ENCODE measurements at places on chromosomes 1 and 21.

GRCh38 chr1:248897412-248898337, 8.4 kb upstream of the PGBD2 start:
- DNase-seq: no peak

- no peak for DNase-seq
Observed at GRCh38 chr21:21712748-21713520, 714.7 kb downstream of the NCAM2 start.

- DNase-seq: no peak
Observed at GRCh38 chr1:182181167-182181572, 119.7 kb upstream of the ZNF648 start.

DNA sequence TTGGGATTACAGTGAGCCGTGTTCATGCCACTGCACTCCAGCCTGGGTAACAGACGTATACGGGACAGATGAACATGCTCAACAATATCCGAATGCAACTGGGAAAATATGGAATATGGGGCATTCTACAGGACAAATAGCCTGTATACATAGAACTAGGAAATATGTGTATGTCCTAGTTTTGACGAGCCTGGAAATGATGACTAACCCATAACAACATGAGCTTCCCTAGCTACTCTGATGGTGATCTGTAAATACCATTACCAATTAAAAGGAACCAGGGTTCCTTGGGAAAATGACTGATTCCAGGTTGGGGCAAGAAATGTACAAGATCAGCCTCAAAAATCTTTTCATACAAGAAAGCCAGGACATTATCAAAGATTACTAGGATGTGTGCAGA, 42.8 kb upstream of the ARTN start:
- DNase-seq: no peak

DNA sequence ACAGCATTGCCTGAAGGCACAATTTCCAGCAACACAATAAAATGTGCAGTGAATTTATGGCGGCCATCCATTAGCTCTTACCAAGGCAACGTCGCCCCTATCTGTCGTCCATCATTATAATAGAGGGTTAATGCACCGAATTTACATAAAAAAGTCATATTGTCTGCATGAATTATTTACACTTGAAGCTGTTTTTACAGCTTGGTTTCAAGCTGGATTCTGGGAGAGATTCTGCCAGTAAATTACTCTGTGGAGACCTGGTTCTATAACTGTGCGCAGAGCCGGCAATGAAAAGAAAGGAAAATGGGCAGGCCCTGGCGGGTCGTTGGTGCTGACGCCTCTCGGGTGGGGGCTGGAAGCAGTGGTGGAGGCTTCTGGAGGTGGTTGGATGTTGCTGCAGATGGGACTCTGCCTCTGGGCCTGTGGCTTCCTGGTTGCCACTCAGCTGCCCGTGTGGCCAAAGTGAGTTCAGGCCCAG, 48.9 kb upstream of the POU3F1 start:
- DNase-seq: no peak

GRCh38 chr1:34640654-34641401, 114.0 kb upstream of the GJB5 start:
- no peak for DNase-seq

DNA sequence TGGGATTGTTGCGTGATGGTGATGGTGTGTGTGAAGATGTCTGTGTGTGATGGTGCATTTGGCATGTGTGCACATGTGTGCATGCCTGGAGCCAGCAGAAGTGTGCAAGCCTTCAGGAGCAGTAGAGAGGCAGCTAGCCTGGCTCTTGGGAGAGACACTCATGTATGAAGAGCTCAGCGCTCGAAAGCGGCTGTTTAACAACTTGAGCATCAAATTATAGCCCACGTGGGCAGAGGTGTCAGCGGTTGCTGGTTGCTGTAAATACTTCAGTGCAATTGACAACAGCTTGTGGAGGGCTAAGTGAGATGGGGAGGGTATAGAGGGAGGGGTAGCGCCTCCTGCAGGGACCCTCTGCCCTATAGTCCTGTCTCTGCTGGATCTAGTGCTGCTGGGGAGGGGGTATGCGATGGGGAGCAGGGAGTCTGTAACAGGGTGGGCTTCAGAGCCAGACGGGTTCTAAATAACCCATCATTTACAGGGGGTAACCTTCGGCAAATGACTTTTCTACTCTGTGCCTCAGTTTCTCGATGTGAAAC, 21.5 kb downstream of the FOXD2 start:
- DNase-seq: no peak

- DNase-seq: peak; percentile 43
Observed at GRCh38 chr1:116514708-116515525, 55.9 kb downstream of the CD58 start.

- no peak for DNase-seq
Observed at GRCh38 chr1:1061682-1062345, 12.3 kb downstream of the RNF223 start.

DNA sequence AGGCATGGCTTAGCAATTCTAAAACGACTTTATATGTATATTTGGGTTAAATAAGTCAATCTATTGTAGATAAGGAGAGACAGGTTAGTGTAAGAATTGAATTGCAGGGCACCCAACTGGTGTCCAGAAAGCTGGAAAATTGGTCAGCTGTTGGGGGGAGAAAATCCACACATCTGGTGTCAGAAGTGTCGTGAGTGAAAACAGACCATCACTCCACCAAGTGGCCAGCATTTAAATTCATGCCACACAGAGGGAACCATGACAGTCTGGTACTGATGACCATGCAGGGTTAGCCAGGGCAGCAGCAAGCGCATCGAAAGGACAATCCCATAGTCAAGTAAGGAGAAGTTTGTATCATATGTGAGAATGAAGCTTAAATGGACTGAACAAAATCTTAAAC, 11.7 kb downstream of the LAX1 start:
- no peak for DNase-seq

- no peak for DNase-seq
Observed at GRCh38 chr1:22503721-22504410, 52.2 kb downstream of the ZBTB40 start.

- no peak for DNase-seq
Observed at GRCh38 chr1:8742022-8742924, 75.2 kb downstream of the RERE start.

- peak; percentile 79 for DNase-seq
Observed at GRCh38 chr1:148388260-148389026, 94.7 kb downstream of the PPIAL4G start.

- no peak for DNase-seq
Observed at GRCh38 chr1:96955307-96956012, 233.9 kb downstream of the PTBP2 start.

DNA sequence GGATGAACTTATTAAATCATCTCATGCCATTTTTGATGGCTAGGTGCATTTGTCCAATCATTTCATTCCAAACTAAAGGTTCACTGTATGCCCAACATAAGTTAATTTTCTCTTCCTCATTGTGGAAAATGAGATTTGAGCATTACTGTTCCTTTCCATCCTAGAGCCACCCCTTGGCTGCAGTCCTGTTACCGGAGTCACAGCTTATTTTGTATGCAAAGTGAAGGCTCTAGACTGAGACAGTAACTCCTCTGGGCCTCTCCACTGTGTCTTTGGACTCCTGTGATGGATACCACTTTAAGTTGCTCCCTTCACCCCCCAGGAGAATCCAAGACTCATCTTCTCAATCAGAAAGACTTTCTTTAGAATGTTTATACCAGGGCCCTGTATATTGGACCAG, 59.7 kb downstream of the FGGY start:
- DNase-seq: no peak

DNA sequence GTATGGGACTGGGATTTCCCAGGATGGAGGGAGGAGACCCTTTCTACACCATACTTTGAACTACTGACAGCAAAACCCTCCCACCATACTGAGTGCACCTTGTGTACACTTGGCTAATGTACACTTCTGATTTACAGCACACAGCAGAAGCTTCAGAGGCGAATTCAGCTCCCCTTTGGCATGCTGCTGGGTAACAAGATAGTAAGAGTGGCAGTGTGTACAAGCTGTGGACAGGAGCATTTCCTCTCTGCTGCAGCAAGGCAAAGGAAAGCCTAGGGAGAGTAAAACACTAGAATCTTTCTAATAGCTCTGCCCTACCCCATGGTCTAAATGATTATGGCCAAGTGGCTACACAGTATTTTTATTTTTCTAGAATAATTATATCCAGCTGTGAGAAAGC, 83.9 kb upstream of the ARTN start:
- DNase-seq: no peak

- no peak for DNase-seq
Observed at GRCh38 chr1:2228157-2228594, at the start of gene SKI. Gene SKI (plus strand): TSS chr1:2228319. CDS start chr1:2228767, 448 bp downstream.

DNA sequence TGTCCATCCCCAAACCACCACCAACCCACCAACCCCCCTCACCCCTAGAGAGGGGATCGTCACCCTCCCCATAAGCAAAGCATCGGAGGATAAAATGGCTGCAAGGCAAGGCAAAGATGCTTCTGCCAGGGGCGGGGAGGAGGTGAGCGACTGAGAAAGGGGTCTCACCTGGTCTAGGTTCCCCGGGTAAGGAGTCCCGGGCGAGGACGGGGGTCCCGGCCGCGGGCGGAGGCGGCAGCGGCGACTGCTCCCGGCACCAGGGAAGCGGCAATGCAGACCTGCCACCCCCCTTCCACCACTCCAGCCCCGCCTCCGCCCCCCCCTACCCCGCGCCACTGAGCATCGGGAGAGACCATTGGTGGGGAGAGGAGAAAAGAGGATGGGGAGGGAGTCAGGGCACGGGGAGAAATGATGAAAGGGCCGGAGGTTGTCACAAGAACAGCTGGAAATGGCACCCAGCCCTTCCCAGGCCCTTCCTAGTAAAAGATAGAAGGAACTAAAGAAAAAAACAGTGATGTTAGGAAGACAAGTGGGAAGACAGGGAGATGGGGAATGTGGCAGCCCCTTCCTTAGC, at the start of gene SV2A:
Gene SV2A, minus strand, starts transcription at position 274 of the 574 bp plus-strand sequence. CDS start 4,004 bp downstream, outside the sequence.
- no peak for DNase-seq

DNA sequence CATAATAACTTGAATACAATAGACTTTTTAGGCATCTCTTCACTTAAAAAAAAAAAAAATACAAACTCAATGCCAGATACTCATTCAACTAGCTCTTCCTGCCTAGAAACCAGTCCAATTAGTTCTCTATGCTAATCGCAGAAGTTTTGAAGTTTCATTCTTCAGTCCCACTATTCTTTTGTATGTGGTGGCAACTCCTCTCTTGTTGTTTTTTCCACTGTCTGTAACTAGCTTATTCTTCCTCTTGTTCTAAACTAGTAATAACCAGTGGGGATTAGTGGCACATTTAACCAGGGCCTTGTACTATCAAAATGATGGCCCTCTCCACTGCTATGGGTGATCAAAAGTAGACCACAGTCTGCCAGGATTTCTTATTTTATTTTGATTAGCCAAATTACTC, 52.5 kb downstream of the SELENOF start:
- no peak for DNase-seq

DNA sequence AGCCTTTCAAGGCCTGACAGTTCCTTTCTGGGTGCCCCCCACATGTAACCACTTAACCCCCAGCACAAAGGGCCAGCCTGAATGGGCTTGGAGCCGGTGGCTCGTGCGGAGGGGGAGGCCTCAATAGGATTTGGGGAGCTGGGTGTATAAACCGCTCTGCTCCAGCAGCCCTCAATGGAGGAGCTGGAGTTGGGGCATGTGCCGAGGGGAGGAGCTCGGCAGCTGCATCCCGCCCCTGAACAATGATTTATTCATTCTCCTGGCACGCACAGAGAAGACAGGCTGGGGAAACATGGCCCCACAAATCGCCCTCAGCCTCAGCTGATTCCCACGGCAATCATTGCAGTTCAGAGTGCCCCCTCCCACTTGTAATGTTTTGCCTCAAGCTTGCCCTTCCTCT, 6.9 kb upstream of the C1orf216 start:
- DNase-seq: no peak

DNA sequence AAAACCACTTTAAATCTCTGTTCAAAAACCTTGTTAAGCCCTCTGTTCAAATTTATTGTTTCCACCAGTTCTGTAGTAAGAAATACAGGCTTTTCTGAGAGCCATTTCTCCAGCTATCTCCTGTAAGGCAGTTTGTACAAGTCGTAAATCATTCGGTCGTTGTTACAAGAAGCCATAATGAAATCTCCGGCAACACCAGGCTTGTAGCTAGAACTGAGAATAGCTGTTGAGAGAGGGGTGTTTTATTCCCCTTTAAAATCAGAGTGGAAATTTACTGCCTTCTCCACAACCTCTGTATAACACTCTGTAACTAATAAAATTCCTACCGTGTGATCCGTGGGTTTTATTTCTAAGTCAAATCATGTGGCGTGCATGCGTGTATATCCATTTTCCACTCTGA, 335.8 kb upstream of the KAZN start:
- no peak for DNase-seq

DNA sequence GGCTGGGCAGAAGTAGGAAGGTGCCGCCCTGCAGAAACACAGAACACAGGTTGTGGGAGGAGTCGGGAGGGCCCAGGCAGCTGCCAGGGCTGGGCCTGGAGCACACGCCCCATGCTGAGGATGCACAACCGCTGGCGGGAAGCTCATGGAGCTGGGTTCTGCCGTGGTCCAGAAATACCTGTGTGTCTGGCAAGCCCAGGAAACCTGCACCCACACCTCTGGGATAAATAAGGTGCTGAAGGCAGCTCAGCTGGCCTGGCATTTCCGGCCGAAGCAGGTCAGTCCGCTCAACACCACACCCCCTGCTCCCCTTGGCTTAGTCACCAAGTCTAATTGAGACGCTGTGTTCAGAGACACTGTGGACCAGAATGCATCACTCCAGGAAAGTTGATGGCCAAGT, 32.1 kb downstream of the CTNNBIP1 start:
- no peak for DNase-seq

- no peak for DNase-seq
Observed at GRCh38 chr1:63548877-63549276, 25.6 kb downstream of the EFCAB7 start.

DNA sequence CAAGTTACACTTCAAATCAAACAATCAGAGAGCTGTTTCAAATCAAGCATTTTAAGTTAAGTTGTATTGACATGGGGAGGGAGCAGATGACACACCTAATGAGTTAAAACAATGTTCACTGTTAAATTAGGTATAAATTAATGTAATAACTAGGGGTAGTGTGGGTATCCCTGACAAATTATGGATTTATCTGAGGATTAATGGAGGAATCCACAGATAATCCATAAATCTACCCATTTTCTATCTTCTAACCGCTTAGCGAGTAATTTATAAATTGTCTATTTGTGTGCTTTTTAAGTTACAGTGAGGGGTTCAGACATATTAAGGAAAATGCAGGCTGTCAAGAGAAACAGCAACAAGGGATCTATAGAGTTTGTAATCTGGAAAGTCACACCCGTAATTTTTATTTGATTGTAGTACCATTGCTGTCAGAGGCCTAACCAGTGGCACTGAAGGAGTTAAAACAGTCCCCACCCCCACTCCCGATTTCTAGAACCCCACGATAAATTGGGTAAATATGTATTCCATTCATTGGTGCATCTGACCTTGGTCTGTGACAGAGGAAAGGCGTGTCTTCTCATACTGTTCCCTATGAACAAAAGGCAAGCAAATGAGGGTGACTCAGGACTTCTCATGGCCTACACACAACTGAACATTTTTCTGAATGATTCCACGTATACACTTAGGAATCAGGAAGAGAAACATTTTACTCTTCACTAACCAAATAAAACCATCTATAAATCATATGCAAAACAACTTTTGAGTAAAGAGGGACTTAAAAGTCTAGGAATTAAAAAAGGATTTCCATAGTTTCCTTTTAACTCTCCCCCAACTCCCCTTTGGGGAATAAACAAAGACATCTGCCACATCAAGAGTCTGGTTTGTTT, 7.4 kb downstream of the IRF2BP2 start:
- DNase-seq: no peak
